Stimulated activated CD8-positive, alpha-beta memory T cell treated with anti-CD3 and anti-CD28 coated beads, Interleukin-4, amount 100 ng/mL, for 4 hours (primary cell): ENCODE measurements at places on chromosomes 2 and 18.
A peak's percentile ranks its signal among the peaks of the same experiment; 100 is the strongest.

GRCh38 chr2:196289000-196289399 lies 117.6 kb upstream of the STK17B start:
- no peak for DNase-seq

GRCh38 chr2:186382932-186383331 lies 103.1 kb upstream of the ZC3H15 start:
- DNase-seq: no peak

DNA sequence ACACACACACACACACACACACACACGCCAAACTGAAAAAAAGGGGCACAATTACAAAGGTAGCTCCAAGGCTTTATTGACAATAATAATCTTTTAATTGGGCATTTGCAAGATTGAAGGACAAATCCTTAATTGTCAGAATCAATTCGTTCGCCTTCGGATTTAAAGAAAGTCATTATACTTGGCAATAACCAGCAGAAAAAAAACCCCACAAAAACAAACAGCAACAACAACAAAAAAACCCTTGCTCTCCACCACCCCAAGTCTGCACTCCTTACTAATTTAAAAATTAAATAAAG lies 1.8 kb upstream of the HOXD8 start:
- no peak for DNase-seq

GRCh38 chr2:238247002-238247822 lies 7.4 kb upstream of the HES6 start:
- no peak for DNase-seq

DNA sequence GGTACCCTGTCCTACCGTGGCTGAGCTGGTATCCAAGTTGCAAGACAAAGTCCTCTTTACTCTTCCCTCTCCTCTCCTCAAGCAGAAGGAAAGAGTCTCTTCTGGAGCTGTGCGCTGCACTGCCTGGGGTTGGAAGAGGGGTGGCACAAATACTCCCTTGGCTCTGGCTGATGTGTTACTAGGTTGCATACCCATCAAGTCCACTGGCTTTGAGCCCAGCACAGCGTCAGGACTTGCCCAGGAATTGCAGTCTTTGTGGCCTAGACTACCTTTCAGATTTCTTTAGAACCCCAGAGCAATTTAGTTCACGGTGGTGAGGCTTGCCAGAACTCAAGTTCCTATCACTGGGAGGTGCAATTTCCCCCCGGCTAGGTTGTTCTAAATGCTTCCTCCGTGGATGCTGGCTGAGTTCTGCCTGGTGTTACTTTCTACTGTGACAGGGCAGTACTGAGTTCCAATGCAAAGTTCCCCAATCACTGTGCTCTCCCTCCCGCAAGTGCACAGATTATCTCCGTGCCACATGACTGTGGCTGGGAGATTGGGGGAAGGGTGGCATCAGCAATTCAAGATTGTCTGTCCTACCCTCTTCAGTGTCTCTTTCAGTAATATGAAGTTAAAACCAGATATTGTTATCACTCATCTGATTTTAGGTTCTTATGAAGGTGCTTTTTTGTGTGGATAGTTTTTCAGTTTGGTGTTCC lies 13.4 kb downstream of the MYO3B start:
- no peak for DNase-seq

- DNase-seq: no peak
Measured at GRCh38 chr2:96146881-96147592, 1.8 kb upstream of the DUSP2 start.

DNA sequence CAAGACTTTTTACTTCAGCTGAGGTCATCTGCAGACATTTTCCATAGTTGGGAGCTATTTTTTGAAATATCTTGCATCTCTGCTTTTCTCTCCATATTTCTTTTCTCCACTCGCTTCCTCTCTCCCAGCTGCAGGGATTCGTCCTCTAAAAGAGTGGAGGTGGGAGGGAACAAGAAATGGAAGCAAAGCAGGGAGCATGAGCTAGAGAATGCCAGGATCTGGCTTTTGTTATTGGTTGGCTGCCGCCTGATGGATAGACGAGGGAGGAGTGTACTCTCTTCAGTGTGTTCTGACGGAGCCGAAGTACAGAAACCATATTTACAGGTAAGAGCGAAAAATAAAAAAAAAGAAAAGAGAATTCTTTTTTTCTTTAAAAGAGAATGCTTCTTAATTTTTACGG lies at the start of gene CSRNP3:
CSRNP3 (plus strand) TSS at position 282 of the 400 bp plus-strand sequence. CDS start 125,368 bp downstream, outside the sequence.
- DNase-seq: no peak

- DNase-seq: no peak
Measured at GRCh38 chr2:33322612-33323011, 153.8 kb upstream of the RASGRP3 start.

- DNase-seq: no peak
Measured at GRCh38 chr2:226450141-226450540, 349.5 kb downstream of the IRS1 start.

GRCh38 chr18:64055019-64055418 lies 85.1 kb downstream of the SERPINB8 start:
- no peak for DNase-seq

DNA sequence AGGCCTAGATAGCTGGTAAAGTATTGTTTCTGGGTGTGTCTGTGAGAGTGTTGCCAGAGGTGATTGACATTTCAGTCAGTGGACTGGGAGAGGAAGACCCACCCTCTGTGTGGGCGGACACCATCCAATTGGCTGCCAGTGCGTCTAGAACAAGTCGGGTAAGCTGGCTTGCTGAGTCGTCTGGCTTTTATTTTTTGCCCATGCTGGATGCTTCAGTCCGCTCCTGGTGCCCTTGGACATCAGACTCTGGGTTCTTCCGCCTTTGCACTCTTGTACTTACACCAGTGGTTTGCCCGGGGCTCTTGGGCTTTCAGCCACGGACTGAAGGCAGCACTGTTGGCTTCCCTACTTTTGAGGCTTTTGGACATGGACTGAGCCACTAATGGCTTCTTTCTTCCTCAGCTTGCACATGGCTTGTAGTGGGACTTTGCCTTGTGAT lies 24.3 kb downstream of the DIS3L2 start:
- DNase-seq: no peak

- DNase-seq: no peak
Measured at GRCh38 chr2:230749111-230749510, 36.5 kb downstream of the CAB39 start.

GRCh38 chr2:49028101-49028500 lies 126.2 kb downstream of the FSHR start:
- DNase-seq: no peak

DNA sequence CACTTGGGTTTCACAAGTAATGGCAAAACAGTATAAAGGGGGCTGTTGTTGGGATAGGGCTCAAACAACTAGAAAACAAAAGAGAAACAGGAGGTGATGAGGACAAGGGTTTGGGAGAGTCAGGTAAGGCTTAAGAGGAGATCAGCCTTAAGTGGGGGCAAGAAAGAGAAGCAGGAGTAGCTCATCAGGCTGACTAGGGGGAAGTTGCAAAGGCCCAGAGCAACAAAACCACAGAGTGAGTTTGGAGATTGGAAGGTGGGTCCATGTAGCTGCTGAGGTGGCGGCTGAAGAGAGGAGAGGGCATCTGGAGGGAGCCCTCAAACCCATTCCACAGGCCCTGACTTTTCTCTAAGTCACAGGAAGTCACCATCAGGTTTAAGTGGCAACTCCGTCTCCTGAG lies 126.0 kb downstream of the MREG start:
- DNase-seq: no peak

GRCh38 chr2:64369706-64370105 lies 84.3 kb upstream of the LGALSL start:
- no peak for DNase-seq

DNA sequence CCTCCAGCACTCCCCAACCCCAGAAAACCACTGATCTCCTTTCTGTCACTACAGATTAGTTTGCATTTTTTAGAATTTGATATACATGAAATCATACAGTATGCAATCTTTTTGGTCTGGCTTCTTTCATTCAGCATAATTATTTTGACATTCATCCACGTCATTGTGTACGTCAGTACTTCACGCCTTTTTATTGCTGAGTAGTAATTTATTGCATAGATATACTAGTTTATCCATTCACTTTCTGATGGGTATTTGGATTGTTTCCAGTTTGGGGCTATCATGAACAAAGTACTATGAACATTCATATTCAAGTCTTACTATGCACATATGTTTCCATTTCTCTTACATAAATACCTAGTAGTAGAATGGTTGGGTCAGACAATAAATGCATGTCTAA lies 20.1 kb upstream of the CHN1 start:
- no peak for DNase-seq

DNA sequence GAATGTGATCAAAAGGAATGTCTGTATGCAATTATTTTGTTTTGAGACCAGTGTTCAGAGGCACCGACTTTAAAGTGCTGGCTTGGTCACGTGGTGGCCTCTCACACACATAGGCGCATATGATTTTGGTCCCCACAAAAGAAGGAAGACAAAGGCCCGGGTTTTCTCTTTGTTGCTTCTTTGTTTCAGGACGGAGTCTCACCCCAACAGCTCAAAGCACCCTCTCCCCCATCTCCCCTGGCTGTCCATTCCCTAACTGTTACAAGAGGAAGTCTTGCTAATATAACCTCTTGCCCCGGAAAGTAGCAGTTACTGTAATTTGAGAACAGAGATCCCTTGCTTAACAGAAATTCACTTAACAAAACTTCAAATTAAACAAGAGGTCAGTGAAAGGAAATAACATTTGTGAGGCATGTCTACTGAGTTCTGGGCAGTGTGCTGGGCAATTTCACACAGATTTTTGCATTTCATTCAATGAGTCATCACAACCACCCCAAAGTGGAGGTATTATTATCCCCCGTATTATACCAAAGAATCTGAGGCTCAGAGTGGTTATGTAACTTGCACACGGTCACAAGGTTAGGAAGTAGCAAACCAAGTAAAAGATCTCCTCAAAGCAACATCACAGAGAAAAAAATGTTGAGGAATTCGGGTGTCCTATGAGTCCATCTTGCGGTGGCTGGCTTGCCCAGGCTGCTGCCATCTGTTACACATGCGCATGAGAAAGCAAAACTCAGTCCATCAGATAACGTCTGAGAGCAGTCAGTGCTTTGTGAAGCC lies 75.8 kb downstream of the SDC1 start:
- DNase-seq: no peak

GRCh38 chr2:54503192-54503591 lies 47.1 kb downstream of the SPTBN1 start:
- peak; percentile 4 for DNase-seq
